ENCODE measurements at places on chromosomes 13 and 19.
A peak's percentile ranks its signal among the peaks of the same experiment; 100 is the strongest.

DNA sequence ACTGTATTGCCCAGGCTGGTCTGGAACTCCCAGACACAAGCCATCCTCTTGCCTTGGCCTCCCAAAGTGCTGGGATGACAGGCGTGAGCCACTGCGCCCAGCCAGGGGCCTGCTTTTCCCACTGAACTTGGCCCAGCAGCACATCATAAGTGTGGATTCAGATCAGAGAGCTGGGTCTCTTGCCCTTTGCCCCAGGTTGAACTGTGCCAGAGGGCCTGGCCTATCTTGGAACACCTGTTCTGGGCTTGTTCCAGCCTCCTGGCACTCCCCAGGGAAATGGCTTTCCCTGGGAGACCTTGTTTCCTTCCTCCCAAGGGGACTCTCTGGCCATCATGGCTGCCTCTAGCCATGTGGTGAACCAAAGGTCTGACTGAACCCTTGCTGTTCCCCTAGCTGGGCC is 3.4 kb downstream of the CC2D1A start:
- no peak for DNase-seq

DNA sequence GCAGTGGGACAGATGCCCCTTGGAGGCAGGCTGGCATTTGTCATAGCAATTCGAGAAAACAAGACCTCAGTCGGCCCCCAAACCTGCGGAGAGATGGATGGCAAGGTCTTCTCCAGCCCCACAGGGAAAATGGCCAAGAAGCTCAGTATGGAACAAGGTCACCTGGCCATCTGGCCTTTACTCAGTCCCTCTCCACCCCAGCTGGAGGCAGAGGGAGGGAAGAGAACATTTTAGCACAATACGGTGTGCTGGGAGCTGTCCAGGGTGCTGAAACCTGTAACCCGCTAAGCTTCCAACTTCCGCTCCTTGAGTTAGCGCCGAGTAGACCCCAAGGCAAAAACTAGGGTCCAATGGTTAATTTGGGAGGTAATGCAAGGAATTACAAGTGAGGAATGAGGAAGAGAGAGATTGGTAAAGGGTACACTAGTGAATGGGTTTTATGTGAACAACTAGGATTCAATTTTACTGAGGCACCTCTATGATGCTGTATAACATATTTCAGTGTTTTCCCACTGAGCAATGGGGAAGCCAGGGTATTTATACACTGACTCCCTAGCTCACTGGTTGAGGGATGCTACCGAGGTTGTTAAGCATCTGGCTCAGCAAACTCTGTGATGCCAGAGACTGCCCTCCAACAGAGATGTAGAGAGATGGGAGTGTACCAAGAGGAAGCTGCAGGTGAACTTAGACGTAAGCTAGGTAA is 64.3 kb downstream of the CACNA1A start:
- DNase-seq, result peak; percentile 4

GRCh38 chr19:10661946-10662345 is 7.8 kb downstream of the ILF3 start:
- no peak for DNase-seq

GRCh38 chr19:22882797-22883196 is 50.7 kb downstream of the ZNF723 start:
- no peak for DNase-seq

DNA sequence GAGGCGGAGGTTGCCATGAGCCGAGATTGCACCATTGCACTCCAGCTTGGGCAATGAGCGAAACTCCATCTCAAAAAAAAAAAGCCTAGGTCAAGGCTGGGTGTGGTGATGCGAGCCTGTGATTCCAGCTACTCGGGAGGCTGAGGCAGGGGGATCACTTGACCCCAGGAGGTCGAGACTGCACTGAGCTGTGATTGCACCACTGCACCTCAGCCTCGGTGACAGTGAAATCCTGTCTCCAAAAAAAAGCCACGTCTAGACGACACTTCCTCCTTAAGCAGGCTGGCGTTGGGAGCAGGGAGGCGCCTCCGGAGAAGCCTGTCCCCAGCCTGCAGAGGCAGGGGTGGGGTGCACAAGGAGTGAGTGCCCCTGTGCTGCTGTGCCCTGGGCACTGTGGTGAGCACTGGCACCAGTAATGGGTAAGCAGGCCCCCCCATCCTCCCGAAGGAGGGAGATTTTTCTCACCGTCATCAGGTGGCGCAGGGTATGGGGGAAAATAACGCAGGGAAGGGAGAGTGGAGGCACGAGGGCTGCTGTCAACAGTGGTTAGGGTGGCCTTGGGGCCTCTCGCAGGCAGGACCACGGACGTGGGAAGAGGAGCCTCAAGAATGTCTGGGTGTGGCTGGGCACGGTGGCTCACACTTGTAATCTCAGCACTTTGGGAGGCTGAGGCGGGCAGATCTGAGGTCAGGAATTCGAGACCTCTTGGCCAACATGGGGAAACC is 706 bp downstream of the P2RY11 start:
- DNase-seq, result peak; percentile 42

GRCh38 chr19:46896076-46896794 is 35.4 kb downstream of the ARHGAP35 start:
- DNase-seq, result no peak

DNA sequence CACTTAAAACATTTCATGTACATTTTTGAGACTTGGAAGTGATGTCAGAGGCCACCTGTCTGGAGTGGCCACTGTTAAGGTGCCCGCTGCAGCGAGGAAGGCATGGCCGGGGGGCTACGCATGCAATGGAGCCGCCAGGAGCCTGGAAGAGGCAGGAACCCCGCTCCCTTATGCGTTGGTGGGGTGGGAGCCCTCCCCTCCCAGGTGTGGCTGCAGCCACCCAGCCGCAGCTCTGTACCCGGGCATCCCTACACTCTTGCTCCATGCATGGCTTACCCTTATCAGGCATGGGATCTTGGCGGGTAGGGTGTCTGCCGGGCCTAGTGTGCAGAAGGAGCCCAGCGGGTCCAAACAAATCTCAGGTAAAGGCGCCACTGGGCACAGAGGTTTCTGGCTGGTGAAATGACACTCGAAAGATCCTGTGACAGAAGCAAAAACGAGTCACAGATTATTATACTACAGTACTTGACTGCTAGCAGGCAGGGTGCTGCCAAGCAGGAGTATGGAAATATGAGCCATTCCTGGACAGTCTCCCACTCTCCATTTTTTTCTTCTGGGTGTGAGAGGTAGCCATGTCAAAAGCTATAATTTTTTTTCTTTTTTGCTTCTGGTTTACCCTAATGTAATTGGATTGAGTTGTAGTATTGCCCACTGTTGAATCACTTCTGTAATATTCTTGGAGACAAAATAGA is 1606.3 kb upstream of the MIR17HG start:
- DNase-seq, result no peak

DNA sequence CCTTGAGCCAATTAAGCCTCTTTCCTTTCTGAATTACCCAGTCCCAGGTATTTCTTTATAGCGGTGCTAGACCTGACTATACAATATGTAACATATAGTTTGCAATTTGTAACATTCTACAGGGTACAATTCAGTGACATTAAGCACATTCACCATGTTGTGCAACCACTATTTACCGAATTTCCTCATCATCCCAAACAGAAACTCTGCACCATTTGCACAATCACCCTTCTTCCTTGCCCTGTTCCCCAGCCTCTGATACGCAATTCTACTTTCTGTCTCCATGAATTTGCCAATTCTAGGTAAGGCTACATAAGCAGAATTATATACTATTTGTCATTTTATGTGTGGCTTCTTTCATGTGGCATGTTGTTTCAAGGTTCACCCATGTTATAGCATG is 13.7 kb upstream of the SIGLEC10 start:
- no peak for DNase-seq

DNA sequence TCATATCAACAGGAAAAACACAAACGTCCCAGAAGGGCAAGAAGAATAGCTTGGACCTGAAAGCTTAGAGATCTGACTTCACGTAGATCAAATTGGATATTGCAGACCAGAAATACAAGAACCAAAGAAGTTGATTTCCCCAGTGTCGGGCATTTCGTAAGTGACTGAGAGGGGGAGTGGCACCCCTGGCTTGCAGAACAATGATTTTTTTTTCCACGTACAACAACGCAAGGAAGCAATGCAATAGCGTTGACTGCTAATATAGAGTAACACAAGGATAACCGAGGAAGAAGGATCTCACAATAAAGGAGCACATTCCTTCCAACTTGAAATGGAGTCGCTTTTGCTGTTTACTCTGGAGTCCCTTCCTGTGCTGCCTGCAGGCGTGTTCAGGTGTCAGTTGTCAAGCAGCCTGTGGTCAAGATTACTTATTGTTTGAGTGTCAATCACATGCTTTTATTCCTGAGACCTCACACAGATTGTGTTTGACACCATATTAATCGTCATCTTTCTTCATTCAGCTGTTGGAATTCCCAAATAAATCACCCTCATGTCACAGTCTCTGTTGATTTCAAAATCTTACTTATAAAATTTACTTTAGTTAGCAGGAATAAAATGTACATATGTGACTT is 139.4 kb downstream of the FREM2 start:
- DNase-seq, result no peak

GRCh38 chr19:49125025-49125731 is 5.8 kb downstream of the PPFIA3 start:
- DNase-seq, result no peak

Data from stimulated activated CD8-positive, alpha-beta memory T cell treated with anti-CD3 and anti-CD28 coated beads, Interleukin-4, amount 100 ng/mL, for 1 hour (primary cell).